ENCODE measurements at places on chromosomes 7 and 10. TPM values are rescaled to one million over a fixed set of nuclear protein-coding genes. Genes with fewer than 3 reads are reported as not detected.

Gene CPVL
- total RNA-seq: 8.5 TPM

Gene ANKRD61
- not detected for total RNA-seq

Gene GSTO2
- total RNA-seq: not detected

DNA sequence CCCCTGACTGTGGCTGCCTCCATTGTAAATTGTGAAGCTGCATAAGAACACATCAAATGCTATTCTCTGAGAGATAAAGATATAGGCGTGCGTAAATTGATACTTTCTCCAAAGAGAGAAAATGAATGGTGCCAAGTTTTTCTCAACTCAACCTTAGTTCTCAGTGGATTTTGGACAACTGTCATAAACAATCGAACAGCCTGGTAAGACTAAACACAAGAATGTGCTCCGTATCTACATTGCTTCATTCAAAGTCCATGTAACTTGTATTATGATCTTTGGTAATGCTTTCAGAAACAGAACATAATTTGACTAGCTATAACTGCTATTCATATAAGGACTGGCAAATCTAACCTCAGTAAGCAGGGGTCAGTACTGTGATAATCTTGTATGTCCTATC, 429.1 kb downstream of the SEMA3D start:
- H3K4me1 ChIP-seq: no peaks in the 10 kb centered on the region
- no peak overlapping the region for H3K27ac ChIP-seq
- no peak for DNase-seq
- H3K4me3 ChIP-seq: no peak overlapping the region
- no peaks in the 10 kb centered on the region for H3K36me3 ChIP-seq

- DNase-seq: no peak
- no peaks in the 10 kb centered on the region for H3K36me3 ChIP-seq
- H3K4me3 ChIP-seq: no peak overlapping the region
- H3K27me3 ChIP-seq: no peaks in the 10 kb centered on the region
- no peak overlapping the region for H3K27ac ChIP-seq
Observed at GRCh38 chr7:130369110-130369711, 11.1 kb upstream of the CPA1 start.

- peaks cover 12% of the 10 kb centered on the region for H3K4me1 ChIP-seq
- H3K36me3 ChIP-seq: no peaks in the 10 kb centered on the region
- H3K27me3 ChIP-seq: no peaks in the 10 kb centered on the region
- peak within 1 kb of the TSS; percentile 72 for H3K4me3 ChIP-seq
- DNase-seq: peak; percentile 62
Observed at GRCh38 chr7:117873310-117874190, at the start of gene CTTNBP2. Gene CTTNBP2, minus strand, starts transcription at chr7:117873441. Its CDS starts 26 bp downstream, at chr7:117873415.

Gene YAE1
- total RNA-seq: 16.8 TPM

DNA sequence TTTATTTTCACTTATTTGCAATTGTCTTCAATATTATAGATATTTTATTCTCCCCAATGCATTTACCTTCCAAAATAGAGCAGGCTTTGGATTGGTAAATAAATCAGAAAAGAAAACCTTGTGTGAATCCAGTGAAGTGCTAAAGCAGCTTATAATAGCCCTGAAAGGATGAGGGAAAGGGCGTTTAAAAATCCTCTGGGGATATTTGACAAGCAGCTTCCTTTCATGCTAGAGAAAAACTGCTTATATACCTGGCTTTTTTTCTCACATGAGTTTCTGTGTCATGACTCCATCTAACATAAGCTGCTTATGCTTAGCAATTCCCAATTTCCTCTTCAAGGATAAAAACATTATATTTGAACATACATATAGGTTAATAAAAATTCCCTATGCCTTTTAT, 221.6 kb upstream of the SEMA3E start:
- H3K27ac ChIP-seq: no peak overlapping the region
- no peak overlapping the region for H3K4me3 ChIP-seq
- no peaks in the 10 kb centered on the region for H3K4me1 ChIP-seq
- DNase-seq: no peak

GRCh38 chr10:27857616-27858015, 112.0 kb upstream of the MKX start:
- no peak overlapping the region for H3K4me3 ChIP-seq
- no peaks in the 10 kb centered on the region for H3K4me1 ChIP-seq
- DNase-seq: no peak

Gene HTR5A
- total RNA-seq: not detected

DNA sequence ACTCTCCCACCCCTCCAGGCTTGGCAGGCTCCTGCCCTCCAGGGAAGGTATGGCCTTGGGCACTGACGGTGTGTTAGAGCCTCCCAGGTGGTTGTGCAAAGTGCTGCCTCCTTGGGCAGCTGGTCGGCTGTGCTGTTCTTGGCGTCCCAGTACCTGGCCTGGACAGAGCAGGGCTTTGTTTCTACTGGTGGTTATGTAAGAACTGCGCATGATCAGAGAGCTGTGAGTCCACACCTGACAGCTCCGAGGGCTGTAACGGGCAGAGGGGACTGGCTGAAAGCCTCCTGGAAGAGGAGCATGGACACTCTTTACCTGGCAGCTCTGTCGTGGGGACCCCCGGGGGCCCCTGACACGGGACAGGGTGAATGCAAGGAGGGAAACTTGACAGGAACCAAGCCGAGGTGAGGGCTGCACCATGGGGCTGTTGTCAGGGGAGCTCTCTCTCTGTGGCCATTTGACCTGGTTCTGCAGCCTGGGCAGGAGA, 3.1 kb upstream of the SFRP5 start:
- peaks cover 6% of the 10 kb centered on the region for H3K27me3 ChIP-seq
- no peak overlapping the region for H3K27ac ChIP-seq
- H3K4me3 ChIP-seq: no peak overlapping the region
- no peaks in the 10 kb centered on the region for H3K36me3 ChIP-seq
- DNase-seq: no peak

- peak; percentile 70 for DNase-seq
- peak overlapping the region; percentile 84 for H3K27ac ChIP-seq
- H3K36me3 ChIP-seq: no peaks in the 10 kb centered on the region
- H3K4me3 ChIP-seq: peak overlapping the region; percentile 68
- no peaks in the 10 kb centered on the region for H3K27me3 ChIP-seq
Observed at GRCh38 chr7:143882604-143883078, 19.3 kb downstream of the TCAF1 start.

DNA sequence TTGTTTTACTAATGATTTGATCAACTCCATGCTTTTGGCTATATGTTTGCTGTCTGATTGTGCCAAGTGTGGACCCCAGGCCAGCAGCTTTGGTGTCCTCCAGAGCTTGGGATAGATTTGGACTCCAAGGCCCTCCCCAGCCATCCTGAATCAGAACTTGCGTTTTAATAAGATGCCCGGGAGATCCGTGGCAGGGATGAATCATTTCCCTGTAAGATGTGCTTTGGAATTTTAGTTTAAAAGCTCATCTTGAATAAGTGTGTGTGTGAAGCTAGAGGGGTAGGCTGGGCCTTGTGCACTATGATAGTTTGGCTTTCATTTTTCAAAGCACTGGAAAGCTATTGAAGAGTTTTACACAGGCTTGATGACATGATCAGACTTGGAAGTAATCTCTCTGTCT, 66.2 kb upstream of the SDK1 start:
- no peak for DNase-seq
- H3K4me1 ChIP-seq: no peaks in the 10 kb centered on the region
- H3K27me3 ChIP-seq: no peaks in the 10 kb centered on the region
- H3K4me3 ChIP-seq: no peak overlapping the region

Gene PURB
- total RNA-seq: 34.4 TPM

DNA sequence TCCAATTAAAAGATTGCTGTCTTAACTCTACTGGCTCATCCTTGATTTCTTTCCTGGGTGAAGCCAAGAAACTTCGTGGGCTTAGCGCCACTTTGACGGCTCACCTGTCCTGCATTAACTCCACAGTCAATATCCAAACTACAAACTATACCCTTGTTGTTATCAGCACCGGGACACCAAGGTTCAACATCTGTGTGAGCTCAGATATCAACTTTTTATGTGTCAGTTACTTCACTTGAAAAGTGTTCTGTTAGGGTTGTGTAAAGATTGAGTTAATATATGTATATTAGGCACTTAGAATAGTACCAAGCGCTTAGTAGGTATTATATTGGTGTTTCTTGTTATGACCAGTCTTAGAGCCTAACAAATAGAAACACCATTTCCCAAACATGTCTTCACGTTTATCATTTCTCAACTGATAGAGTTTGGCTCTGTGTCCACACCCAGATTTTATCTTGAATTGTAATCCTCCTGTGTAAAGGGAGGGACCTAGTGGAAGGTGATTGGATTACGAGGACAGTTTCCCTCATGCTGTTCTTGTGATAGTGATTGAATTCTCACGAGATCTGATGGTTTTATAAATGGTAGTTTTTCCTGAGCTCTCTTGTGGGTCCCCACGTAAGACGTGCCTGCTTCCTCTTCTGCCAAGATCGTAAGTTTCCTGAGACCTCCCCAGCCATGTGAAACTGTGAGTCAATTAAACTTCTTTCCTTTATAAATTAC, 19.0 kb upstream of the ST8SIA6 start:
- no peaks in the 10 kb centered on the region for H3K4me1 ChIP-seq
- no peaks in the 10 kb centered on the region for H3K27me3 ChIP-seq
- no peaks in the 10 kb centered on the region for H3K36me3 ChIP-seq
- DNase-seq: no peak

DNA sequence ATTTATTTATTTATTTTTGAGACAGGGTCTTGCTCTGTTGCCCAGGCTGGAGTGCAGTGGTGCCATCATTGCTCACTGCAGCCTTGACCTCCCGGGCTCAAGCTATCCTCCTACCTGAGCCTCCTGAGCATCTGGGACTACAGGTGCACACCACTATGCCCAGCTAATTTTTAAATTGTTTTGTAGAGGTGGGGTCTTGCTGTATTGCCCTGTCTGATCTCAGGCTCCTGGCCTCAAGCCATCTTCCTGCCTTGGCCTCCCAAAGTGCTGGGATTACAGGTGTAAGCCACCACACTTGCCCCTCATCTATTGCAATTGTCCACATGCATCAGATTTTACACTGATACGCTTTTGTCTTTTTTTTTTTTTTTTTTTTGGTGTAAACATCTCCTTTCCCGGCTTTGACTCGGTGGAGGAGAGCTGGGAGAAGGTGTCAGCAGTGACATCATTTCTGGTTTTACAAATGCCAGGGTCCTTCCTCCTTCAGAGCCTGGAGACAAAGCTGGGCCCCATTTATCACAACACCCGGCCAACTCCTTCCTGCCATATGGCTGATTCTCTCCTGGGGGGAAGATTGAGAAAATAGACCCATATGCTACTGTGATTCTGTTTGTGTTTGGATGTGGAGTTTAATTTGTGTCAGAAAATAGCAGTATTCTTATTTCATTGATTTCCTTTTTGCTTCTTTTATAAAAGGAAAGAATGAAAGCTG, 61.3 kb downstream of the GALNT17 start:
- H3K36me3 ChIP-seq: no peaks in the 10 kb centered on the region
- H3K4me1 ChIP-seq: no peaks in the 10 kb centered on the region
- no peak for DNase-seq

Gene LIPM
- total RNA-seq: not detected

Gene CUTC
- total RNA-seq: 23.4 TPM

DNA sequence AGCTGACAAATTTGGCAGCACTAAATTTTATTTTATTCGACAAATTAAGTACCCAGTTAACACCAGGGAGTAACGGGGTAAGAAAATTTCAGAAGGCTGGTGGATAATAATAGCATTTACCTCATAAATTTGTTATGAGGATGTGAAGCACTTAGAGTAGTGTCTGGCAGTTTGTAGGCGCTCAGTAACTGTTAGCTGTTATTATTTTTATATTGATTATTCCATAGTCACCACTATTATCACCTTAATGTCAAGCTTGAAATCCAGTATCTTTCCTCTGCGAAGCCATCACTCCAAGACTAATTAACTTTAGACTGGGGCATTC, 563 bp upstream of the COA1 start:
- peaks cover 3% of the 10 kb centered on the region for H3K4me1 ChIP-seq
- H3K36me3 ChIP-seq: no peaks in the 10 kb centered on the region
- H3K4me3 ChIP-seq: peak overlapping the region; percentile 78
- H3K27ac ChIP-seq: peak overlapping the region; percentile 86
- no peak for DNase-seq
- H3K27me3 ChIP-seq: no peaks in the 10 kb centered on the region

Gene NPSR1
- total RNA-seq: not detected

- H3K27me3 ChIP-seq: no peaks in the 10 kb centered on the region
- H3K36me3 ChIP-seq: no peaks in the 10 kb centered on the region
- no peak for DNase-seq
- H3K4me3 ChIP-seq: no peak overlapping the region
- no peak overlapping the region for H3K27ac ChIP-seq
- no peaks in the 10 kb centered on the region for H3K4me1 ChIP-seq
Observed at GRCh38 chr7:77985974-77986339, 187.4 kb downstream of the PHTF2 start.

- no peak overlapping the region for H3K4me3 ChIP-seq
- H3K27me3 ChIP-seq: no peaks in the 10 kb centered on the region
- H3K4me1 ChIP-seq: peaks cover 3% of the 10 kb centered on the region
- peak overlapping the region; percentile 67 for H3K27ac ChIP-seq
- DNase-seq: peak; percentile 57
Observed at GRCh38 chr7:135253851-135254771, 20.5 kb downstream of the STRA8 start.

DNA sequence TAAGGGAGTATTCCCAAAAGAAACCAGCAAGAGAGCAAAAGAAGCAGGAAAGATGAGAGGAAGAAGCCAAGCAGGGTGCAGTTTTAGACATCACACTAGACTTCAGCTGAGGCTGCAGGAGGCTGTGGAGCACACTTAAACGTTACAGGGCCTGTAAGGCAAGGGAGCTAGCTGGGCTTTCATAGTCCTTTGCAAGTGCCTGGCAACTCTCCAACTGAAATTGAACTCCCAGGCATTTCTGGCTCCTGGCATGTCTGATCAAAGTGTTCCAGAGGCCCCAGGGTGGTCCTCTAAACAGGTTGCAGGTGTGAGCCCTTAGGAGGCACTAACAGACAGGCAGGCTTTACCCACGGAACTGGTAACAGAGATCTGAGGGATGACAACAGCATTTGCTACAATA, 750.2 kb downstream of the XPNPEP1 start:
- no peaks in the 10 kb centered on the region for H3K36me3 ChIP-seq
- no peaks in the 10 kb centered on the region for H3K4me1 ChIP-seq
- no peak overlapping the region for H3K27ac ChIP-seq
- H3K27me3 ChIP-seq: no peaks in the 10 kb centered on the region
- no peak for DNase-seq

DNA sequence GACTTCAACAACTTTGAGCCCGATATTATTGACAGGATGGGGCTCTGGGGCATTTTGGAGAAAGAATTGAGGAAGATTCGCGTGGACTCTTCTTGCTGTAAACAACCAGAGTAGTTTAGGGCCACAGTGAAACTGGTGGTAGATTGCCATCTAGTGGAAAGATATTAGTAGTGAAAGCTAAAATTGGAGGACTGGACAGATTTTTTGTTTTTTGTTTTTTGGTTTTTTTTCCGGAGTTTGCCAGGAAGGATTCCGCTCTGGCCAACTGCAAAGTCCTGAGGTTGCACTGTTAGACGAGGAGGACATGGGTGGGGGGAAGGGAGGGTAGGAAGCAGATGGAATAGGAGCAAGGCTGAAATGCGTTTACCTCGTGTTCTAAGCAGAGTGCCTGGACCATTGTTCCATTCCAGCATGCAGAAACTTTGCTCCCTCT, 11.7 kb downstream of the NOBOX start:
- H3K4me3 ChIP-seq: no peak overlapping the region
- DNase-seq: peak; percentile 23
- no peaks in the 10 kb centered on the region for H3K36me3 ChIP-seq
- H3K27me3 ChIP-seq: no peaks in the 10 kb centered on the region

Gene ZNF655
- total RNA-seq: 37.1 TPM

- H3K27ac ChIP-seq: no peak overlapping the region
- no peak overlapping the region for H3K4me3 ChIP-seq
- no peaks in the 10 kb centered on the region for H3K27me3 ChIP-seq
- H3K36me3 ChIP-seq: no peaks in the 10 kb centered on the region
Observed at GRCh38 chr7:92485974-92486373, 8.2 kb upstream of the ERVW-1 start.

- H3K27ac ChIP-seq: peak overlapping the region; percentile 61
- H3K36me3 ChIP-seq: no peaks in the 10 kb centered on the region
- peaks cover 16% of the 10 kb centered on the region for H3K4me1 ChIP-seq
- no peak for DNase-seq
- no peak overlapping the region for H3K4me3 ChIP-seq
Observed at GRCh38 chr10:79483299-79483698, 29.0 kb upstream of the EIF5AL1 start.

Data from uterus (tissue), 4 donors.